ENCODE measurements at places on chromosomes 4 and X. TPM values are rescaled to one million over a fixed set of nuclear protein-coding genes. Genes with fewer than 3 reads are reported as not detected.

The UGT2B7 gene
- not detected for total RNA-seq

The PCDH11X gene
- total RNA-seq: not detected

The VCX3B gene
- not detected for total RNA-seq

The SCFD2 gene
- total RNA-seq: 14.6 TPM

The EREG gene
- under 0.01 TPM for total RNA-seq

The POU3F4 gene
- total RNA-seq: not detected

The CT45A1 gene
- total RNA-seq: not detected

The TMEM31 gene
- total RNA-seq: not detected

The SHROOM2 gene
- total RNA-seq: 5.1 TPM

The TEX13B gene
- not detected for total RNA-seq

The HERC6 gene
- total RNA-seq: 23.6 TPM

The MAGEB2 gene
- total RNA-seq: not detected

The PLXNB3 gene
- 3.5 TPM for total RNA-seq

The TRIM75 gene
- not detected for total RNA-seq

The RAB39B gene
- total RNA-seq: not detected

The HPSE gene
- total RNA-seq: 7.1 TPM

The VSIG4 gene
- not detected for total RNA-seq

The BGN gene
- 6.0 TPM for total RNA-seq

The SLC49A3 gene
- 9.4 TPM for total RNA-seq

The C4orf50 gene
- total RNA-seq: under 0.01 TPM

The ABHD18 gene
- 5.1 TPM for total RNA-seq

The S100P gene
- total RNA-seq: not detected

The CLNK gene
- not detected for total RNA-seq

The IRF2 gene
- 28.1 TPM for total RNA-seq

The SSX1 gene
- total RNA-seq: not detected

The DGAT2L6 gene
- not detected for total RNA-seq

The RTL9 gene
- not detected for total RNA-seq

Measured in mammary microvascular endothelial cell (primary cell).